ENCODE measurements at places on chromosomes 6 and 20.
A peak's percentile ranks its signal among the peaks of the same experiment; 100 is the strongest.

DNA sequence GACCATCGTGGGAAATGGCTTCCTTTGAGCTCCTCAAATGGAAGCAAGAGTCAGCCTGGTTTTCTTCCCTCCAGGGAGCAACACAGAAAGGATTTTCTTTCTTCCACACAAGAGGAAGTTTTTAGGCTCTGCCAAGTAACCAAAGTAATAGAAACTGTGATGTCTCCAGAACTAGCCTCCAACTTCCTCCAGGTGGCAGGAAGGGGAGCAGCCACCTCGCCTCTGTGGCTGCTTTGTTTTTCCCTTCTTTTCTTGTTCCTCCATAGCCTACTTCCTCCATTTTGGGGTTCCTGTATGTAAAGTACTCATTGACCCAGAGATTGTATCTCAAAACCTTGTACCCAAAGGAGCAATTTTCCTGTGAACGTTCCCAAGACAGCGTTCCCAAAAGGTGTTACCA, 32.7 kb upstream of the CCR6 start:
- no peak for DNase-seq

GRCh38 chr20:38258545-38259215, 1.9 kb downstream of the KIAA1755 start:
- DNase-seq = no peak

GRCh38 chr20:20211988-20212518, 155.9 kb upstream of the INSM1 start:
- DNase-seq = no peak

GRCh38 chr20:49515586-49515985, 33.1 kb upstream of the KCNB1 start:
- no peak for DNase-seq

DNA sequence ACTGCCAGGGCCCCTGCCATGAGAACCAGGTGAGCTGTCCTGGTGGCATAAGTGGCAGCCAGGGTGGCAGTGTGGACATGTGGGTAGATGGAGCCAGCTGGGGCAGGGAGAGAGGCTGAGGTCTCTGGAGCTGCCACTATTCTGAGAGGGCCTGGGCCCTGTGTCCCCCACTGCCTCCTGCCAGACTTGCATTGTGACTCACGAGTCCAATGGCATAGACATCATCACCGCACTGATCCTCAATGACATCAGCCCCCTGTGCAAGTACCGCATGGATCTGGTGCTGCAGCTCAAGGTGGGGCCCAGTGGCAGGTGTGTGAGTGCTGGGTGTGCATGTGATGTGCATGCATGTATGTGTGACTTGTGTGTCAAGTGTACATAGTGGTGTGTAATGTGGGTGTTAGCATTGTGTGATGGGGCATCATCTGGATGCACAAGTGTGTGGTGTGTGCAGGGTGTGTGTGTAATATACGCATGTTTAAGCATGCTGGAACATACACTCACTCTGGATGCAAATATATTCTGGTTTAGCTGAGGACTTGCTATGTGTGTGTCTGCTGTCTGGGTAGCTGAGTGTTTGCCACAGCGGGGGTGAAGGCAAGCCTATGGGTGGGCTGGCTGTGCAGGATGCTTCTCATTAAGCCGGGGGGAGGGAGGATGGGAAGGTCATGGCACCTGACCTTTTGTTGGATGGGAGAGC, 25.1 kb downstream of the UQCC2 start:
- no peak for DNase-seq

GRCh38 chr6:89007209-89008000, 44.0 kb upstream of the RNGTT start:
- DNase-seq = no peak

- no peak for DNase-seq
Measured at GRCh38 chr20:22379472-22379871, 204.9 kb downstream of the FOXA2 start.

DNA sequence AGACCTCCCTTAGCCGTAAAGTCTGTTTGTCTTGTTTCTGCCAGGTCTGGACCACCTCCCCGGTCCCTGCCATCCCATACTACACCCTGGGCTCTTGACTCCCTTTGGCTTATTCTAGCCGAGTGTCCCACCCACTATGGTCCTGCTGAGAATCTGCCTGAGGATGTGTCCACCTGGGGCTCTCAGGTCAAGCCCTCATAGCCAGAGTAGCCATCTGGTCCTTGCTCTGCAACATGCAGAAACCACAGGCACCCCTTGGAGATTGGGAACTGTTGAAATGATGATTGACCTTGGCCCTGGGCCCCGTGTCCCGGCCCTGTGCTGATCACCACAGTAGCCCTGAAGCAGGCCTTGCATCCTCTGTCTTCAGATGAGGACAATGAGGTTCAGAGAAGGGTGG, 44.0 kb downstream of the VSTM2L start:
- DNase-seq = no peak

DNA sequence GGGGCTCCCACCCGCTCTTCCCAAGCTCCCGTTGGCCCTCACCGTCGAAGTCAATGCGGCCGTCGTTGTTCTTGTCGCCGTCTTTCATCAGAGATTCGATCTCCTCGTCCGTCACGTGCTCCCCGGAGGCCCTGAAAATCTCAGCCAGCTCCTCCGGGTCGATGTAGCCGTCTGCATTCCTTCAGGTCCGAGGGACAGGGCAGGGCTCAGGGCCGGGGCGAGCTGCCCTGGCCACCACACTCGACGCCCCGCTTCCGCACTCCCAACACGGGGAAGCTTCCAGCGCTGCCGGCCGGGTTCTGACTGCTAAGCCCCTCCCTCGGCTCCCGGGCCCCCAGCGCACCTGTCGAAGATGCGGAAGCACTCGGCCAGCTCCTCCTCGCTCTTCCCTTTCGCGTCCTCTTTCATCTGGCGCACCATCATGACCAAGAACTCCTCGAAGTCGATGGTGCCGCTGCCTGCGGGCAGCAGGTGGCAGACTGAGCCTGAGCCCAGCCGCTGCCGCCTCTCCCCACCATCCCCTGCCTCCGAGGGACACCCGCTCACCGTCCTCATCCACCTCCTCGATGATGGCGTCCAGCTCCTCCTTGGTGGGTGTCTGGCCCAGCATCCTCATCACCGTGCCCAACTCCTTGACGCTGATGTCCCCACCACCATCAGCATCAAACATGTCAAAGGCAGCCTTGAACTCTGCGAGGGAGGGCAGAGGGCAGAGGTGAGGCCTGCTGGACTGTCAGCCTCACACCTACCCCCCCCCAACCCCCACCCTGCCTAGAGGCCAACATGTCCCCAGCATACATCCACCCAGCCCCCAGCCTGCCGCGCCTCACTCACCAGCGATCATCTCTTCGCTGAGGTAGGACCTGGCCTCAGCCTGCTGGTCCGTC, 2.9 kb downstream of the TNNC2 start:
- DNase-seq = peak; percentile 73

Data from germinal center (tissue), 1 donor.